DMS153 (cell line): ENCODE measurements at places on chromosomes 13 and 19.

DNA sequence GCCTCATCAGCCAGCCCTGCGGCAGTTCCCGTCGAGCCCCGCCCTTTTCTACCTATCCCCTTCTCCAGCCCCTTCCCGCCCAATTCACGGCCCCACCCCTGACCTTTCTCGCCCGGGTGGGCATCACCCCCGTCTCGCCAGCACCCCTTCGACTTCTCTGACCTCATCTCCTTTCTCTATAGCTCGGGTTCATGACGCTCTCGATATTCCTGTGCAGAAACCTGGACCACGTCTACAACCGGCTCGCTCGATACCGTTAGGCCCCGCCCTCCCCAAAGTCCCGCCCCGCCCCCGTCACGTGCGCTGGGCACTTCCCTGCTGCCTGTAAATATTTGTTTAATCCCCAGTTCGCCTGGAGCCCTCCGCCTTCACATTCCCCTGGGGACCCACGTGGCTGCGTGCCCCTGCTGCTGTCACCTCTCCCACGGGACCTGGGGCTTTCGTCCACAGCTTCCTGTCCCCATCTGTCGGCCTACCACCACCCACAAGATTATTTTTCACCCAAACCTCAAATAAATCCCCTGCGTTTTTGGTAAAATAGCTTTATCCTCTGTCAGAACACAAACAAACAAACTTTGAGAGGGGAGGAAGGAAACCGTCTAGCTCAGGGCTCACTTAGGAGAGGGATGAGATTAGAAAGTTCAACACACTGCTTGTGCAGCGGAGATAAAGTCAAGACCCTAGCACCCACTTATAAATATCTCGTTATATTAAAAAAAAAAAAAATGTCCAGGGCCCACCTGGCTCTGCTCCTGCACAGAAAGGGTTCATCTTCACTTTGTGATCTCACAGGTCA lies 5.1 kb downstream of the CD37 start:
- peak; percentile 87 for DNase-seq

- DNase-seq, result no peak
These were observed 24.3 kb downstream of the CCNA1 start for GRCh38 chr13:36456577-36456976.

- DNase-seq, result no peak
These were observed 6.7 kb downstream of the DNM2 start for GRCh38 chr19:10724573-10725071.

- peak; percentile 33 for DNase-seq
These were observed 29.8 kb downstream of the NFIX start for GRCh38 chr19:13024951-13025697.

- no peak for DNase-seq
These were observed 44.3 kb upstream of the F7 start for GRCh38 chr13:113061271-113061625.

DNA sequence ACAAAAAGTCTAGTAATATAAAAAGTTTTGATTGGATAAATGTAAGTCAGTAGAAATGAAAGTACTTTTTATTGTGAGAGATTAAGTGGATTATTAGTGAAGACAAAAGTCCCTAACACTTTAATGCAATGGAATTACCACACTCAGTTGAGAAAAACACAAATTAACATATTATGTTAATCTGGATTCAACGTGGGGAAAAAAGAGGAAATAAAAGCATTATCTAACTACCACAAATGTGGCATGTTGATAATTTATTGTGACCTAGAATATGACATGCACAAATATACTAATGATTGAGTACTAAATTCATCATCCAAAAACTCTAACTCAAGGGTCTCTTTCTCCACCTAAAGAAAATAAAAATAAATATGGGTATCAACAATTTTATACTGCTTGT lies 41.5 kb downstream of the FOXO1 start:
- DNase-seq, result no peak

DNA sequence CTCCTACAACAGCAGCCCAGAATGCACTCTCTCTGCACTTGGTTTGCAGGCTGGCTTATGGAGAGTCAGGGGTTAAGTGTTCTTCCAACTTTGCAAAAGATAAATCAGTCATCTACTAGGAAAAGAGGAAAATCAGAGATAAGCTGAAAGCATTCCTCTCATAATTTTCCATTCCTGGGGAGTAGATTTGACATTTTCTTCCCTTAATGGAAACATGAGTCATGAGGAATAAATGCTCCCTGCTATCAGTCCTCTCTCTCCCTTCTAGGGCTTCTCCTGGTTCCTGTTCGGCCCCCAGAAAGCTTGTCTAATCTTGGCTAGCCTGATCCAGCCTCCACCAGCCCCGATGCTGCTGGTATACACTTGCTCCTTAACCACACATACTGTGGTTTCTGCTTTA lies 28.4 kb upstream of the ENOX1 start:
- DNase-seq, result no peak

- DNase-seq, result no peak
These were observed at the start of gene KISS1R for GRCh38 chr19:917323-918151. Gene KISS1R, plus strand, starts transcription at chr19:917333. Its CDS starts 170 bp downstream, at chr19:917503.

DNA sequence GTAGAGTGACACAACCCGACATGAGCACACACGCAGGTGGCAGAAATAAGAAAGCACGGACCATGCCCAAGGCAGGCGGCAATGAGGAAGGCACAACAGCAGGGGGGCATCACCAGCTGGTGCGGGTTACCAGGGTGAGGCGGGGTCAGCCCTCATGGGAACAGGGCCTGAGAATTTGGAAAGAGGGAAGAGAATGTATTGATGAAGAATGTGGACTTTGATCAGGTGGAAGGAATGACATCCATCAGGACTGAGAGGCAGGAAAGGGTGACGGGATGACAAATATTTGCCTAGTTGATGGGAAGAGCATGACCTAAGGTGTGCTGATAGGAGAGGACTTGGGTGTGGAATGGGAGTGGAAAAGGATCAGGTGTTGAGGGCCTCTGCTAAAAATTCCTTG lies 177.5 kb downstream of the ABCC4 start:
- DNase-seq, result no peak

DNA sequence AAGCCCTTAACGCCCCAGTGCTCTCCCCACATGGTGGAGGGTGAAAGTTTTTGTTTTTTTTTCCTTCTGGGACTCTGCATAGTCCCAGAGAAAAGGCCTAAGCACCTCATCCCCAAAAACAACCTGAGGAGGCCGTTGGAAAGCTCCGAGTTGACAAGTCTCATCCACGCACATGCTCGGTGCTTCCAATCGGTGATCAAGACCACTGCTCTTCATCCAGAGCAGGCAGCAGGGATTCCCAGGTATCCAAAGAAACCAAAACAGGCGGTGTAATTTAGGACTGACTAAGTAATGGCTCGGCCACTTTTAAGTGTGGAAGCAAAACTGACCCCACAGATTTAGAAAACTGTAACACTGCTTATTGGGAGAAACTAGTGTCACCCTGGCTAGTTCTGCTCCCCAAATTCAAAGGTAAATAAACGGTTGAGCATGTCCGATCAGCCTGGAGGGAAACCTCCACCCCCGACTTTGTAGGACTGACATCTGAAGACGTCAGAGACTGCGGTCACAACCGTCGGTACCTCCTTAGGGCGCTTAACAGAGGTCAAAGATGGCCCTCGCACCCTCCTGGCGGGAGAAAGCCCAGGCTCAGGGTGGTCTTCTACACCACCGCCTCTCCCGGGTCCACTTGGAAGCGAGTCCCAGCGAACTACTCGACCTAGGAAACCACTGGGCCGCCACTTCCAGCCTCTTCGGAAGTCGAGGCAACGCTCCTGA lies 997 bp upstream of the ZNF446 start:
- DNase-seq, result no peak

GRCh38 chr13:53807251-53807834 lies 778.7 kb downstream of the OLFM4 start:
- no peak for DNase-seq

DNA sequence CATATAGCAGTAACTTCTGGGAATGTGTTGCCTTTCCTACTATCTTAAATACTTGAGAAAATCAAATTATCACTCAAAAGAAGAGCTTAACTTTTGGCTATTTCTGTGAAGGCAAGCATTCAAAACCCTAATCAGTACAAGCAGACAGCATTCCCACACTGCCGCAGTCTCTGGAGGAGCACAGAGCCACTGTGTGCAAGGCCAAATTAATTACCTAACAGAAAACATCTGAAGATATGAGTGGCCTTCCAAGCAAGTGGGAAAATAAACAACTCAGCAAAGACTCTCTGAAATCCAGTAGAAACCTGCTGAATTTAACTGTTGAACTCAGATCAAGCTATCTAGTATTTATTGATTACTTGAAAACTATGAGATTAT lies 68.2 kb downstream of the COL4A1 start:
- DNase-seq, result no peak

- no peak for DNase-seq
These were observed 484 bp downstream of the ICAM3 start for GRCh38 chr19:10338940-10339339.

DNA sequence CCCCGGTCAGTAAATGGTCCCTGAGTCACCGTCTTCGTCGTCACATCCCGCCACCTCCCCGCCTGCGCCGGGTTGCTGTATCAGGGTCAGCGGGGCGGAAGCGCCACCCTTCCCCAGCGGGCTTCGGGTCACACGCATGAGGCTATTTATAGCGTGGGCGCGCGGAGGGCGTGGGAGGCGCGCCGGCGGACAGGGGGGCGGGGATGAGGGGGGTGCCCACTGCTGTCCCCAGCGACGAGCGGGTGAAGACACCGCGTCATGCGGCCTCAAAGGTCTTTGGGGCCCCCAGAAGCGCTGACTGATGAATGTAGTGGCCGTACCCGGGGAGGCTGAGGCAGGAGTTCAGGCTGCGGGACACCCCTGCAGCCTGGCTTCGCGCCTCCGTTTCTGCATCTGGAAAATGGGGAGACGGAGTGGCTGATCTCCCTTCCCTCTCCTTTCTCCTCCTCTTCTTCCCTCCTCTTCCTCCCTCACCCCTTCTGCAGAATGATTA lies 7.9 kb downstream of the UNC13A start:
- no peak for DNase-seq

GRCh38 chr13:33355201-33355895 lies 69.8 kb upstream of the STARD13 start:
- DNase-seq, result no peak

DNA sequence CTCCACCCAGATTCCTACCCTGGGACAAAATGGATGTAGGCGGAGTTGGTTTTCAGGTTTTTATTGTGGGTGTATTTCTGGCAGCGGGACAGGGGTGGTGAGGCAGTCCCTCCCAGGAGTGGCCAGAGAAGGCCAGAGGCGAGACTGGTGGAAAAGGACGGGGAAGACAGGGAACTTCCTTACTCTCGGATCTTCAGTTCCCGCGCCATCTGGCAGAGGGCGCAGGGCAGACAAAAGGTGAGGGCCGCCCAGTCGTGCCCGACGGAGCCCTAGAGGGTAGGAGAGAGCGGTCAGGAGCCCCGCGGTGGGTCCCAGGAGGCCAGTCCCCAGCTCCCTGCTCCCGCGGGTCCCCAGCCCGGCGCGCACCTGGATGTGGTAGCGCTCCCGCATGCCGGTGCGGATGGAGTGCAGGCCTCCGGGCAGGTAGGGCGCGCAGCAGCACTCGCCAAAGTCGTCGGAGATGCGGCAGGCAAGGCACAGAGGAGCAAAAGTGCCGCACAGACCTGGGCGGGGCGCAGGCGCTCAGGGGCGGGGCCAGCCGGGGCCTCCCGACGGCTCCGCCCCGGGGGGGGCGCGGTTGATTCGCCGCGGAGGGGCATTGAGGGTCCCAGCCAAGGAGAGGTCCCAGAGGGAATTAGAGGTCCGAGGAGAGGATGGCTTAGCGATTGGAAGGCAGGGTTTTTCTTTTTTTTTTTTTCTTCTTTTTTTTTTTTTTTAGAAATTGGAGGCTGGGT lies 3.0 kb downstream of the CNFN start:
- DNase-seq, result peak; percentile 80
